Stimulated activated CD8-positive, alpha-beta memory T cell treated with anti-CD3 and anti-CD28 coated beads, Interleukin-7, amount 100 ng/mL, for 1 hour (primary cell): ENCODE measurements at places on chromosomes 16 and 17.

- DNase-seq = no peak
These were observed 56.5 kb upstream of the CIBAR2 start for GRCh38 chr16:85168732-85169256.

DNA sequence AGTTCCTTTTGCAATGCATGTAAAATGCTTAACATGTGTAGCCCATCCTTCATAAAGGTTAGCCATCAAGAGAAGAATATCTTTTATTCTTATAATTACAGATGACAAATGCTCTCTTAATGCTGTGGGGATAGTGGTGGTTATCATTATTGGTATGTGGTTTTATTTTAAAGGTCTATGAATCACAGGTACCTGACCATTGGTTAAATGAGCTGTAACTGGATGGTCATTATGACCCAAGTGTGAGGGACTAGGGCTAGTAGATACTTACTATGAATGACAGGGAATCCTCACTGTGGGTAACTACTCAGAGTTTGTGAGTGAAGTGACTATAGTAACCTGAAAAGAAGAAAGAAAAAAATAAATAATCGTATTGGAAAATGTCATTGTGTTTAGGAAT is 78.8 kb downstream of the CDRT15 start:
- DNase-seq = no peak

- DNase-seq = no peak
These were observed 46.1 kb downstream of the DCUN1D3 start for GRCh38 chr16:20853981-20854620.

GRCh38 chr17:74330446-74330845 is 4.4 kb downstream of the KIF19 start:
- no peak for DNase-seq

DNA sequence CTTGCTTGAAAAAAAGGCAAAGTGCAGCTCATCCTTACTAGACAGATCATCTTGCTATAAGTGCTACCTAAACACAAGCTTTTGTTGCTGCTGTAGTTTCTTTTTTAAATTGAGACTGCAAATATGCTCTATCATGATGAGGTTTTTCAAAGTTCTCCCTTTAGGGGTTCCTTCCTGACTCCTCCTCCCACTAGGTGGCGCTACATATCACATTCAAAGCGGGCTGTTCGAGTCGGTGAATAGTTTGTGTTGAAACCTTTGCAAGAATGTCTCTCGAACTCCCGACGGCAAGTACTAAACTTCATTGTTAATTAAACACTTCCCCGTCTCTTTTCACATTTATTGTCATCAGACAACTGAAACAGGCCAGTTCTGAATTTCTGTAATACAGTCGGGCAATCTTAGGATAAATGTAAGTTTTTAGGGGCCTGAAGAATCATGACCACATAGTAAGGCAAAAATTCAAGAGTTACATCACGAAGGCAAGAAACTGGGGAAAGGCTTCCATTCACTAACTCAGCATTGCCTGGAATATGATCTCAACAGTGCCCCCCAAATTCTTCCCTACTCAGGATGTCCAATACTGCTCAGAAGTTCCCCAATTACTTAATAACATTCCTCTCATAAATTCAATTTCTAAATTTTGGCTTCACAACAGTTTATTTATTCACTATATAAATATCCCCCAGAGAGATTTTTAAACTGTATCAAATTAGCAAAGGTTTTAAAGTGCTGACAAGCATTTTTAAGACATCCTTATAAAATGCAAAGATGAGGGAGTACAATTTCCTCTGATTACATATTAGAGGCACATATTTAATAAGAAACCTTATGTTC is 6.7 kb downstream of the HS3ST3A1 start:
- DNase-seq = peak; percentile 60

GRCh38 chr16:74073456-74073855 is 223.2 kb upstream of the PSMD7 start:
- DNase-seq = no peak

DNA sequence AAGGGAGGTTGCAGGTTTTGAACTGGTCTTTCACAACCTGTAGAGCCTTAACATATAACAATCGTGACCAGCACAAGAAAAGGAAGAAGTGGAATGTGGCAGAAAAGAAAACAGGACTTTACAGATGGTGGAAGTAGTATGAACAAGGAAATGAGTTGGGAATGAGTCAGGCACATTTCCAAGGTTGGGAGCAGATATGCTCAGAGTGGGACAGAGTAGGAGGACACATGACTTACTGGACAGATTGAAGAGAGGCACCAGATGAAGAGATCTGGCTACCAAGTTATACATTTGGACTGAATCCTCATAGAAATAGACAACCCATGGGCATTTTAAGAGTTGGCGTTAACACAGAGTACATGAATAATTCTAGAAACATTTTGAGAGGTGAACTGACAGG is 95.3 kb downstream of the ZNF18 start:
- no peak for DNase-seq

- no peak for DNase-seq
These were observed 17.1 kb downstream of the ITGB4 start for GRCh38 chr17:75738218-75738802.

DNA sequence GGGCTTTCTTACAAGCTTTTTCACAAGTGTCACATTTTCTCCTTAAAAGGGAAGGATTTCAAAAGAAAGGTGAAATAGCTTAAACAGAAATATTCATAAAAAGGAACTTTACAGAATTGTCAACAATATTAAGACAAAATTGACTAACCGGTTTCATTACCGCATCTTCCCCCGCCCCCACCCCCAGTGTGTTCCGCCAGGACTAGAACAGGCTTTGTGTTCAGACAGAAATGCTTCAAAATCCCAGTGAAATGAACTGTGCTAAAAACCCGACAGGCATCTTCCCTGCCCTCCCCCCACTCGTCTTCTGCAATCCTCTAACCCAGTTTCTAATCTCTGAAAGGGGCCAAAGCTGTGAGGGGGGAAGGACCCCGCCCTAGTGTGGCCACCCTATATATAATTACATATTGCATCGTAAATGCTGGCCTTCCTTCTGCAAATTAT is 990 bp upstream of the ROGDI start:
- no peak for DNase-seq

DNA sequence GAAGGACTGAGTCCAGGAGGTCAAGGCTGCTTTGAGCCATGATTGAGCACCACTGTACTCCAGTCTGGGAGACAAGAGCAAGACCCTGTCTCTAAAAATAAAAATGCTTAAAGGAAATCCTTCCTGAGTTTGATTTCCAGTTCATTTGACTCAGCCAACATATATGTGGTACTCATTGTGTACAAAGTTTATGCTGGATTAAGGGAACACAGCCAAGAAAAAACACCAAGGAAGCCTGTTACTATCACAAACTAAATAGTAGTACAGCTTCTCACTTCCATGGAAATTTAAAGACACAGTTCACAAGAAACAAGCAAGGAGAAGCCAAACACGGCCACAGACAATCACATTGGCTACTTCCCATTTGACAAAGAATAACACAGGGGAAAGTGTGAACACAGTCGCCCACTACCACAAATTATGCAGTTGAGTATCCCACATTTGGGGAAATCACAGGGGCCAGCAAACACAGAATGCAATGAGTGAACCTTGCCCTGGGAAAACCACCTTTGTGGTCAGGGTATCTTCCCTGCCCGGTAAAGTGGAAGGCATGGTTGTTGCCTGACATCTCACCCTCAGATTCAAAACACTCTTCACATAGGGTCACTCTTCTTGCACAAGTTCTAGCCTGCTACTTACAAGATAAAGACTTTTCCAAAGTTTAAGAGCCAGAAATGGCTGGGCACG is 14.5 kb downstream of the TEX14 start:
- DNase-seq = no peak

DNA sequence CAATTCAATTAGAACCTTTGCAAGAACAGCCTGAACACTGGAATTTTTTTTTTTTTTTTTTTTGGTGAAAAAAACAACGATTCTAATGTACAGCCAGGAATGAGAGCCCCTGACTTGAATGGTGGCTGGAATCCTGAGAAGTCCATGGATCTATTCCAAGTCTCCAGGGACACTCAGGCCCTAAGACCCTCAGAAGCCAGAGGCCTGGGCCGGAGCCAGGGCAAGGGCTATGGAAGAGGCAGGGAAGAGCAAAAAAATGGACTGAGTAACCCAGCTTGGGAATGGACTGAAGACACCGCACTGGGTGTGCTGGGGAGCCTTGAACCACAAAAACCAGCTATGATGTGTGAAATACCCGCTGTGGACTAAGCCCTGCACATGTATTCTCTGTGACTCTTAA is 60.3 kb upstream of the LHX1 start:
- DNase-seq = no peak

- no peak for DNase-seq
These were observed 3.5 kb downstream of the CORO7 start for GRCh38 chr16:4412854-4413253.

- no peak for DNase-seq
These were observed 18.7 kb upstream of the ARHGAP17 start for GRCh38 chr16:25033852-25034251.

GRCh38 chr17:80358861-80359260 is 56.1 kb upstream of the ENDOV start:
- no peak for DNase-seq

GRCh38 chr16:88662222-88662842 is 559 bp downstream of the MVD start:
- DNase-seq = no peak
